ENCODE measurements at places on chromosomes 16 and 17. TPM values are rescaled to one million over a fixed set of nuclear protein-coding genes. Genes with fewer than 3 reads are reported as not detected.

- peak; percentile 96 for DNase-seq
Observed at GRCh38 chr17:29292071-29292991, 1.6 kb downstream of the NUFIP2 start.

GRCh38 chr17:44940768-44941167, 6.8 kb downstream of the KIF18B start:
- no peak for DNase-seq

DNA sequence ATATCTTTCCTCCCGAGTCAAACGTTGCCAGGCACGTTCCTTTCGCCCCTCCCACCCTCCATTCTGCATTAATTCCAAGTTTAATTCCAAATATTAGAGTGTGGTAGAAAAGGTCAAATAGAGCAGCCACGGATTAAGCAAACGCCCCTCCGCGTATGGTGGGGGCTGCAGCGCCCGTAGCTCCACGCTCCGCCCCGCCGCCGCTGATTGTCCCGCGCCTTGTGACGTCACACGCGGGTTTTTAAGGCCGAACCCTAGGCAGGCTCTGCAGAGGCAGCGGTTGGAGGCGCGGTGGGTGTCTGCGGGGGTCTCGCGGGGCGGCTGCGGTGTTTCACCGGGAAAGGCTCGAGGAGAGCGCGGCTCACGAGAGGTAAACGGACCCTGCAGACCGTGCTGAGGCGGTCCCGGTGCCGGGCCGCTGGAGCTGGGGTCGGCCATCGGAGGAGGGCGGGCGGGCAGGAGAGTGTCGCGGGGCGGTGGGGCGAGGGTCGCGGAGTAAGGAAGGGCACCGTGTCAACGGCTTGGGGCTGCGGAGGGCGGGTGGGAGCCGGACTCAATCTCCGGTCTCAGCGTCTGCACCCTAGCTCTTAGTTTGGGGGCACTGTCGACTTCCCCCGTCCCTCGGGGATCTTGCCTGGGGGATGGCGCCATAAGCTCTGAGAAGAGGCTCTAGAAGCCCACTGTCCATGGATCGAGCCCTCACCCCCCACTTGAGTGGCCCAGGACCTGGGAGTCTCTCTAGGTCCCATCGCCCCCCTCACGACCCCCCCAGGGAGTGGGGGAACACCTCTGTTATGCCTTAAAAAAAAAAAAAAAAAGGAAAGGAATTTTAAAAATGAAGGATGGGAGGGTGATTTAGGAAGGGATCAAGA, at the start of gene ARL4D:
ARL4D (plus strand) TSS at position 270 of the 872 bp plus-strand sequence. CDS start 740 bp downstream, outside the sequence.
- DNase-seq = peak; percentile 98

DNA sequence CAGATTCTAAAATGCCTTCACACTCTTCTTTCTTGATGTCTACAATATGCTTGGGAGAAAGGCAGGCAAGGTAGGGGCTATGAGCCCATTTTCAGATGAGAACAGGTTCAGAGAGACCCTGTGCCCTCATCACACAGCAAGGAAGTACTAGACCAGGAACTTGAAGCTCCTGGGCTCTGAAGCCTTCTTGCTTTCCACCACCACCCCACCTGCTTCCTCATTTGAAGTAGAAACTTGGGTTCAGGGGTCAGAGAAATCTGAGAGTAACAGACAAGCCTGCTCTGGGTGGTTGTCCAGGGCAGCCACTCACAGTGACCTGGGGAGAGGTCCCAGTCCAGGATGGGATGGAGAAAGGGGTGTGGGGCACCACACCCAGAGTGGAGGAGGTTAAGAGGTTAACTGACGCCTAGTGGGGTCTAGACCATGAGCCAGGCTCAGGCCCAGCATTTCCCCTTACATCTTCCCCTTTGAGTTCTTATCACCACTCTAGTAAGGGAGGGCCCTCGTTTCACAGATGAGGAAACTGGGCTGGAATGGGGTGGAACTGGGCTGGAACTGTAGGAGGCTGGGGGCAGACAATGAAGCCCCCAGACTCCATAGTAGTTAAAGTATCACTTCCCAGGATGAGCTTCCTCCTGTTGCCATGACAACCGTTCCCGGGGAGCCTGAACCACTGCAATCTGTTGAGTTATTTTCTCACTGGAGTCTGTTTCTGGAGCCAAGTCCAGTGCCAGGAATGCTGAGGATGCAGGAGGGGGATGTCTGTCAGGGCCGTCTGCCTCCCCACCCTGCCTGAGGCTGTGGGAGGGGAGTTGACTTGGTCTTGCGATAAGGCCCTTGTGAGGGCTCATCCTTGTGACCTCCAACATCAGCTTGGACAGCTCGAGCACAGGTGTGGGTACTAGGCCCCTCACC, 16.2 kb upstream of the PHF12 start:
- DNase-seq = no peak

- peak; percentile 97 for DNase-seq
Observed at GRCh38 chr16:30805370-30806169, 18.6 kb upstream of the ZNF629 start.

- peak; percentile 28 for DNase-seq
Observed at GRCh38 chr16:15950161-15950854, 892 bp downstream of the ABCC1 start.

FTO gene
- total RNA-seq = 66.5 TPM

HYDIN gene
- total RNA-seq = 0.15 TPM
